ENCODE measurements at places on chromosomes 12 and 14.

- DNase-seq = no peak
These were observed 455.0 kb downstream of the PCNX1 start for GRCh38 chr14:71362282-71362681.

DNA sequence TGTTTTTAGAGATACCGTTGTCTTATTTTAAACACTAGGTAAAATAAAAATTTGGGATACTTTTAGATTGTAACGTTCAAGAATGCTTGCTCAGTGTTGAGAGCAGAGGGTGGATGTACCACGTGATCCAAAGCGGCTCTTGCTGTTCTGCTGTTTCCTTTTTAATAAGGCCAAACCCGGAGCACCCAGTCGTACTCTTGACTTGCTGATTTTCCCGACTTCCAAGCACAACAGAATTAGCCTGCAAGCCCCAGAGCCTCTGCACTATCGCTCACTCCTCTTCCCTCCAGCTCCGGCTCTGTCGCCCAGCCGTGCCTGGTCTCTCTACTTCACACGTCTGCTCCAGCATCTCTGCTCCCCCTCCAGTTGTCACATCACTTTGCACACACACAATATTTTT lies 77.3 kb downstream of the EMP1 start:
- no peak for DNase-seq

DNA sequence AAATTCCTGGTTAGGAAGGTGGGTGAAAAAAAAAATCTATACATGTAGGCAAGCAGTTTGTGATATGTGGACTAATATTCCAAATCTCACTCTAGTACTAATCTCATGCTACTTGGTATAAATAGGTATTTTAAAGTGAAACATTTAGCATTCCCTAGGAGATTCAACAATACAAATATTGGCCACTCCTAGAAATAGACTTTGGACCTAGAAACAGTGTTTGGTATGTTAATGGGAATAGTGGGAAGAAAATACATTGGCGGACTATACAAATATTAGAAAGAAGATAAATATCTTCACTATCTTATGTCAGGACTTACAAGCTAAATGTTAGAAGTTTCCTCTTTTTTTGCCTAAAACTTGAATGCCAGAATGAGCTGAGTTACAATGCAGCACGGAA lies 28.2 kb downstream of the HIGD1C start:
- DNase-seq = no peak

- no peak for DNase-seq
These were observed 17.4 kb upstream of the PRB2 start for GRCh38 chr12:11412731-11413130.

DNA sequence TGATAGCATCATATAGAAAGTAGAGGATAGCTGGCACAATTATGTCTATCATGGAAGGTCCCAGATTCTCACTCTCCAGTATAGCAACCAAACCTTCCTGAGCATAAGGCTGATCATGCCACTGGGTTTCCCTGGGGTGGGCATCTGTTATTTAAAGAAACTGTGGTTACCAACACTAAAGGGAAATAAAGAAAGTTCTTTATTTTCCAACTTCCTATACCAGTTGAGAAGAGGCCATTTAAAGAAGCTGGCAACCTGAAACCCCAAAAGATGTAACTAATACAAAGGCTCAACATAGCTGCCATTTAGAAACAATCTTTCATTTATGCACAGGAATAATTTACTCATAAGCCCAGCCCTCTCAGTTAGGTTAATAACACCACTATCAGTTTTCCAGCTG lies 3.1 kb downstream of the BCAT1 start:
- no peak for DNase-seq

DNA sequence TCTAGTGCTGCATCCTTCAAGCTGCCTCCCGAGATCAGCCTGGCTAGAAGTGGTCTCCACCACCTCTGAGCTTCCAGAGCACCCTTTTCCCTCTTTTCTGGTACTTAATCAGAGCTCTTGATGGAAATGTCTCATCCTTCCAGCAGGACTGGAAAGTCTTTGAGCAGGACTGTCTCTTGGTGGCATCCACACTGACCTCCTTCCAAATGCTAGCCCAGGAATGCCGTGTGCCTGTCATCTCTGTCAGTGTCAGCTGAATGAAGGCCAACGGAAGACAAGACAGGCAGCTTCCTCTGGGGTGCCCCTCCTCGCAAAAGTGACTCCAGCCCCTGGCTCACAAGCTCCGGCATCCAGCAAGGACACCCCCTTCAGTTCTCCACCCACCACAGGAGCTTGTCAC lies 171.3 kb upstream of the FKBP4 start:
- no peak for DNase-seq

DNA sequence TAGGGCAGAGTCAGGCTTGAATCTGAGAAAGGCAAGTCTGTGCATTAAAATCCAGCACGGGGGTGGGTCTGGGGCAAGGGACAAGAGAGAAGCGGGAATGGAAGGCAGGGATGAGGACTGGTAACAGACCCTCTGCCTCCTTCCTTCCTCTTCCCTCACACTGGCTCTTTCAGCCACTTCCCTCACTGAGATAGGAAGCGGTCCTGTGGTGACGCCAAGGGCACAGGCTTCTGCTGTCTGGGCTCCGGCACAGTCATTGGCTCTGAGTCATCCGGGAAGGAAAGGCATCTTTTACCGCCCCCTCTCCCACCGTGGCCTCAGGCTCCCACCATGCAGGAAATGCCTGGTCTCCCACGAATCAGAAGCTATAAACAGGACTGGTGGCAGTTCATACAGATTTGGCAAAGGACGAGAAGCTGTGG lies 70.2 kb downstream of the ETV6 start:
- DNase-seq = peak; percentile 43

DNA sequence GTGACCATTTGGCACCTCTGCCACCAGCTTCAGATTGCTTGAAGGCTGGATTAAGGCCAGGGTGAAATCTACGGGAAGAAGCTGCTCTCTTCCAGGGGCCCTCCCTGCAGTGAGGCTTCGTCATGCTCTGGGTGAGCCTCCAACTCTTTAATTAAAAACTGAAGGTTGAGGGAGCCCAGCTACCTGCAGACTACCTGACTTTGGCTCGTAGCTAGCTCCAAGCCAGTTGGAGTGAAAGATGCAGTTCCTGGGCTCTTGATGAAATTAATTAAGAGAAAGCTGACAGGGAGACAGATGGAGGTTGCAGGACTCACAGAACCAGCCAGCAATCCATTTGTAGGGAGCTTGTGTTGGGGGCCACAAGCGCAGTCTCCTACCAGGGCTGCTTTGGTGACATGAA lies 168.5 kb upstream of the SFSWAP start:
- DNase-seq = no peak

DNA sequence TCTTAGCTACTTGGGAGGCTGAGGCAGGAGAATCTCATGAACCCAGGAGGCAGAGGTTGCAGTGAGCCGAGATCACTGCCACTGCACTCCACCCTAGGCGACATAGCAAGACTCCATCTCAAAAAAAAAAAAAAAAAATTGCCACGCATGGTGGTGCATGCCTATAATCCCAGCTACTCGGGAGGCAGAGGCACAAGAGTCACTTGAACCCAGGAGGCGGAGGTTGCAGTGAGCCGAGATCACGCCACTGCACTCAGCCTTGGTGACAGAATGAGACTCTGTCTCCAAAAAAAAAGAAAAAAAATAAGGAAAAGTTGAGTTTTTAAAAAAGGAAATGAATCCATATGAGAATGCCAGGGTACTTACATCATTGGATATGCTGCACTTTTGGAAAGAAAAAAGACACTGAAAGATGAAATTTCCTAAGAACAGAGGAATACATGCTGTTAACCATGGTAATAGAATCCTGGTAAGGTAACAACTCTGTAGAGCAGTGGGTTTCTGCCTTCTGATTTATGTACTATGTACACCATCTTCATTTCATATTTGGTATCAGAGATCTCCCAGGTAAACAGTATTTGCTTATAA lies 222.7 kb downstream of the ERC1 start:
- no peak for DNase-seq

- DNase-seq = no peak
These were observed 8.0 kb downstream of the RBM19 start for GRCh38 chr12:113958108-113958507.

- no peak for DNase-seq
These were observed 92.9 kb downstream of the TMEM30B start for GRCh38 chr14:61188196-61188595.

DNA sequence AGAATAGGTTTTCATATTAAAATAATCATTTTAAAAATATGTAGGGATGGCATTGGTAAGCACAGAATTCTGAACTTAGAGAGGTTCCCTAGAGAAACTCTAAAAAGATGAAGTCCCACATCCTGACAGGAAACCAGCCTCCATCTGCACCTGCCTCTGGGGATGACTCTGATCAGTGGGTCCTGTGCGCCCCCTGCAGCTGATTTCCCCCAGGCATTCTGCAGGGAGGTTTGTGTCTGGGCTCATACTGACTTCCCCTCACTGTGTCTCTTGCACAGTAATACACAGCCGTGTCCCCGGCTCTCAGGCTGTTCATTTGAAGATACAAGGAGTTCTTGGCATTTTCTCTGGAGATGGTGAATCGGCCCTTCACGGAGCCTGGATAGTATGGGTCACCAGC lies 602.9 kb downstream of the TMEM121 start:
- peak; percentile 47 for DNase-seq

- no peak for DNase-seq
These were observed 200.5 kb upstream of the GRIP1 start for GRCh38 chr12:66879409-66879808.

DNA sequence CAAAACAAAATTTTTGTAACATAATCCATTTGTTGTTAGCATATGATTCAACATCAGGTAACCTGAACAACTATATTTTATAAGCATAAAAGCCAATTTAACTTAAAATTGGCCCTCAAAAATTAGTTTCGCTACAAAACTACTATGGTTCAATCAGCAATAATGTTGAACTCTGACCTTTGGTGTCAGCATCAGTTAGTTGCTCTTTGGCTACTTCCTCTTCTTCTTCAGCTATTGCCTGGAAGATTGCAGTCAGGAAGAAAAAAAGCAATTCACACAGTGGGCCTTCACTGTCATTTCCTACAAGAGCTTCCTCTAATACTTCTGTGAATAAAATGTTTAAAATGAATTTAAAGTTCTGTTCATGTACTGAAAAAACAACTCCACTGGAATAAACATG lies 78.2 kb upstream of the CFL2 start:
- no peak for DNase-seq

DNA sequence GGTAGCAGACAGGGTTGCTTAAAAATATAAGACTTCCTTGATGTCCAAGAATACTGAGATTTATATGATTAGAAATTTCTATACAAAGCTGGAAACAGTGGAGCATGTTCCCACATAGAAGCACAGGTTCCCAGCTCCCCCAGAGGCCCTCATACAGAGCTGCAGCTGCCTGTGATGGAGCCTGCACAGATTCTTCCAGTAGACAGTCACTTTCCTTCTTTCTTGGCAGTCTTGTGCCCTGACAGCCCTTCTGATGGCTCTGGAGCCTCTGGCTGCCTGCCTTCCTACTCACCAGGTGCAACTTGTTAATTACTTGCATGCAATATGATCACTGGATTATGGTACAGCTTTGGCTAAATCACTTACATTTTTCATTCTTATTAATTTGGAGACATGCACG lies 44.4 kb downstream of the BICD1 start:
- DNase-seq = no peak

DNA sequence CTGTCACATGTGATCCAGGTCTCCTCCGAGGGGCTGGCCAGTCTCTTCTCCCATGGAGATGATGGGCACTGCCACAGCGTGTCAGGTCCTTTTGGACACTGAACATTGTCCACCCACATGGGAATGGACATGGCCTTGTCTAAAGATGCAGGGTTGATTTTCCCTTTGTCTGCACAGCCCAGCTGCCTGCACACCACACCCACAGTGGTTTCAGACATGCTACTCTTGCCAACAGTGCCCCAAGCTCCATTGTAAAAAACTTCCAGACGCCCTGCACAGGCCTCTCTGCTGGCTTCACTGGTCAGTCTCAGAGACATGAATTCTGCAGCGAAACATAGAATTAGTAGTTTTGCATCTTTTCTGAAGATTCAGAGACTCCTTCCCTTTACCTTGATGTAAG lies 18.5 kb downstream of the CD163 start:
- no peak for DNase-seq

DNA sequence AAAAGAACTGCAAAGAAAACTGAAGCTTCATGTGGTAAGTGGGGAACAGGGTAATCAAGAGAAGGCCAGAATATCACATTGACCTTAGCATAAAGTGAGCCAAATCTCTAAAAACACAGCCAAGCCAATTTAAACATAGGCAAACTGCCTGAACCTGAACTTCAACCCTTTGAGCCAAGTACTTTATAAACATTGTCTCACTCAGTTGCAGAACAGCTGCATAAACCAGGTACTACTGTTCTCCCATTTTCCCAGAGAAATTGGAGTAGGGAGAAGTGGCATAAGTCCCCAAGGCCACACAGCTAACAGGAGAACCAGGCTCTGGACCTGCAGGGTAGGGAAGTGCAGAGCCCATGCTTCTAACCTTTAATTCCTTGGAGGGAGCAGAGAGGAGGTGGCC lies 30.4 kb upstream of the FKBP4 start:
- DNase-seq = no peak

- no peak for DNase-seq
These were observed 80.5 kb upstream of the BTG1 start for GRCh38 chr12:92226071-92226661.

DNA sequence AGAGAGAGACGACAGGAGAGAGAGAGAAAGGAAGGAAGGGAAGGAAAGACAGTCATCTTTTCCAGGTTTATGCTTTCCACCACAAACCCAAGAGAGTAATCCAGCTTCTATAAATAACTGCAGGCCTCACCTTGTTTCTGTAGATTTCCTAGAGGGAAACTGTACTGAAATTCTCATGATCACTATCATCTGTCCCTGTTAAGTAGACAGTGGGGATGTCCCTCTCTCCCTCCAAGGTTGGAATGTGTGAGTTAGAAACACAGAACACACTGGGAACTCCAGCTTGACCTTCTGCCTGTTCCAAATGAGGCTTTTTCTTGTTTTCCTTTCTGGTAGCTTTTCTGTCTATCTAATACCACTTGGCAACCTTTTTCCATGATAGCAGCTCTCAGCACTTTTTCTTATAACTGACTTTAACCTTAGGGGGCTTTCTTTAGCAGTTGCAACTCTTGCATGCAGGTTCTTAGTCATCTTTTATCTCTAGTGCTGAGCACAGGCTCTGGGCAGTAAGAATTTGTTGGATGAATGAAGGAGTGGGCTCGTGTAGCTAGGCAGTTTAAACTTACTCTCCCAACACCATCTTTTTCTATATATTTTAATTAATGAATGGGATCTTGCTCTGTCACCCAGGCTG lies 22.8 kb upstream of the FBXO33 start:
- no peak for DNase-seq

DNA sequence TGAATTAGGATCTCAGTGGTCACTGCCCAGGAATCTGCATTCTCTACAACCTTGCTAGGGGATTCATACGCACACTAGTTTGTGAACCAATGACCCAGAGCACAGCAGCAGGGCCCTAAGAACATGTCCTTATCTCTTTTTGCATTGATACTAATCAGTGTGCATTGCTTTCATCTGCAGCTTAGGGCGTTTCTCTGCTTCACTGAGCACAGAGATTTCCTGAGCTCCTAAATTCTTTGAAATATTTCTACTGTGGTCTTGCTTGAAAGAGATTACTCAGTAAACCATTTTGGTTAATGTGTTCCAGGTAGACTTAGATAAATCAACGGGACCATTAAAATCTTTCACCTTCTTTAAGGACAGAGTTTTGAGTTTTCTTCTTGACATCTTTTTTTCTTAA lies 351.3 kb upstream of the KITLG start:
- no peak for DNase-seq

All from stimulated activated CD4-positive, alpha-beta T cell treated with anti-CD3 and anti-CD28 coated beads, Interleukin-2, amount 100 ng/mL, for 24 hours (primary cell).